ENCODE measurements at places on chromosomes 13 and 19.

DNA sequence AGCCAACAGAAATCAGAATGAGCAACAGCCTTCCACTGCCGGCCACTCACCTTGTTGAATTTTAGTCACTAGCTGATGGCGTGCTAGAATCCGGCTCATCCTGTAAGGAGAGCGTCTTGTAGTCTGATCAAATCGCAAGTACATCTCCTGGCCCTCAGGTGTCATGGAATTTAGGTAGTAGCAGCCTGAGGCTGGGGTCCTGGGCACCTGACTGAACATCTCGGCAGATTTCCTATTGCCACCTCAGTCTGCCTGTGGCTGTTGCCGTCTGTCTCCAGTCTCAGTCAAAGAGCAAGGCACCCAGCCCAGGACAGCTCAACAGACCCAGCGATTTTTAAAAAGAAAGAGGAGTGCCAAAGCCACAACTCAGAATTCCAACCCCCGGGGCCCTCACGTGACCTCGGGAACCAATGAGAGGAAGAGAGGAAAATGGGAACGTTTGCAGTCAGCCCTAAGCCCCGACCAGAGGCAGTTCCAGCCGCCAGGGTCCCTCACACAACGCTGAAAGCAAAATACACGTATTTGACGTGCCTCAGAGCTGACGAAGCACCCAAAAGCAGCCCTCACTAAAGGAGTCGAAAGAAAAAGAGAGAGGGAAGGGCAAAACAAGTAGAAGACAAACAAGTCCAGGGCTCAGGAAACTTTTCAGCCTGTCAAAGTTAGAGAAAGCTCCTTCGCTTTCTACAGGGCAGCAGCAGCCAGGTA, at the start of gene STARD13:
Gene STARD13 (minus strand): TSS at position 336 of the 705 bp plus-strand sequence. CDS start 117 bp downstream, at position 219.
- DNase-seq: peak; percentile 54

DNA sequence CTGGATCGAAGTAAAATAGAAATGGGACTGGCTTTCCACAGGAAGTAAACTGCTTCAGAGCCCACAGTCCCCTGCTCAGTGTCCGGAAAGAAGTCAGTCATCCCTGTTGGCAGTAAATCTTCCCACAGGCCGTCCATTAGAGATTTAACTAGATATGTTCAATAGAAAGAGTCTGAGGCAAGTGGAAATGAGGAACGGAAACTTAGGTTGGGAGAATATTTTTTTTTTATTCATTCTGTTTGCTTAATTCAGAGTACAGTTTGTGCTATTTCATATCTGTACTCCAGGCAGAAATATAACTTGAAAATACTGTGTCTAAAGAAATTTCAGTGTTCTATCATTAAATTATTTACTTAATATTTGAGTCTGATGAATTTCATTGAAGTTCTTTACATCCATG, 22.7 kb downstream of the SLC25A15 start:
- DNase-seq: peak; percentile 37

DNA sequence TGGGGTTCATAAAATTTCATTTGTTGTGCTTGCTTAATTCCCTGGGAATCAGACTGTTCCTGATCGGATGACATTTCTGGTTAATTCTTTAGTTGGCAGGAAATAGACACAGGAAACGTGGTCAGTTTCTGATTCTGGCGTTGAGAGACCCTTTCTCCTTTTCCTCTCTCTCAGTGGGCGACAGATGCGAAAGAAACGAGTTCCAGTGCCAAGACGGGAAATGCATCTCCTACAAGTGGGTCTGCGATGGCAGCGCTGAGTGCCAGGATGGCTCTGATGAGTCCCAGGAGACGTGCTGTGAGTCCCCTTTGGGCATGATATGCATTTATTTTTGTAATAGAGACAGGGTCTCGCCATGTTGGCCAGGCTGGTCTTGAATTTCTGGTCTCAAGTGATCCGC, 10.8 kb downstream of the LDLR start:
- DNase-seq: no peak

- DNase-seq: no peak
Measured at GRCh38 chr19:17611462-17612244, 56.2 kb downstream of the COLGALT1 start.
